Lower lobe of right lung (tissue), 2 donors: ENCODE measurements at places on chromosomes 2 and 18. TPM values are rescaled to one million over a fixed set of nuclear protein-coding genes. Genes with fewer than 3 reads are reported as not detected.

DNA sequence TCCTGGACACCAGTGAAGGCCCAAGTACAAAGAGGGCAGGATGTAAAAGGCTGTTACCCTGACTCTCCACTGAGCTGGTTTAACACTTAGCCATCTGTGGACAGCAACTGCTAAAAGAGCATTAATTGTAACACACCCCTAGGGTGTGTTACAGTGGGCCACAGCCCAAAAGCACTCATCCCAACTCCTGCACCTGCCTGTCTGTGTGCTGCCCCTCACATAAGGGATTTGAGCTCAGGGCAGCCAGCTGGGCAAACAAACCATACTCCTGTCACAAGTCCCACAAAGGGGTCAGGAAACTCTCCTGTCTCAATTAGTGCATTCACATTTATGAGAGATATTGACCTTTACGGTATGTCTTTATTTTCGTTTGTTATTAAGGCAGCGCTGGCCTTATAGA lies 833.1 kb upstream of the NXPH2 start:
- no peak for DNase-seq

DNA sequence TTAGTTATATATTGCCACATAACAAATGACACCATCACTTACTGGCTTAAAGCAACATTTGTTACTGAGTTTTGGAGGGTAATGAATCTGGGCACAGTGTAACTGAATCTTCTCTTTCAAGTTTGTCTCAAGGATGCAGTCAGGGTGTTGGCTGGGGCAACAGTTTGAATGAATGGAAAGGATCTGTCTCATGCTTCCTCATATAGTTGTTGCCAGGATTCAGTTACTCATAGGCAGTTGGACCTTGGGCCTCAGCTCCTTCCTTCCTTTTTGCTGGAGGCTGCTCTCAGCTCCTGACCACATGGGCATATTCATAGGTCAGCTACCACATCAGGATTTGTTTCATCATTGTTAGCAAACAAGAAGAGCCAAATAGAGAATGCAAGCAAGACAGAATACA lies 466.1 kb upstream of the MC4R start:
- DNase-seq, result no peak

DNA sequence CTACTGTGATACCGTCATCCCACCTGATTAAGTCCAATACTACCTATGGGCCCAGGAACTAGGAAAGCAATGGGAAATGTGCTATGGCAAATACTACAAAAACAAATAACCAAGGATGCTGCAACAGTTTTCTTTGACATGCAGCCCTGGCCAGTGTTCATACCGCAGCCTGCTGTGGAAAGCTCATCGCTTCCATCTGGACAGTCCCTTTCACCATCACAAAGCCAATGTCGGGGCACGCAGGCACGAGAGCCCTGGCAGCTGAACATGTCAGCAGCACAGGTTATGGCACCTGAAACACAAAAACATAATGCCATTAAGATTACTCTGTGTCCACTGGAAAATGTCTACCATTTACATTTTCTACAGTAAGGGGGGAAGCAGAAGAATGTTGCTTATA lies 1621.1 kb downstream of the LRP1B start:
- DNase-seq, result peak; percentile 24

The PDCD1 gene
- total RNA-seq, result 1.4 TPM
